ENCODE measurements at places on chromosomes 11 and 22. TPM values are rescaled to one million over a fixed set of nuclear protein-coding genes. Genes with fewer than 3 reads are reported as not detected.

The OLFML1 gene
- 2.3 TPM for total RNA-seq

DNA sequence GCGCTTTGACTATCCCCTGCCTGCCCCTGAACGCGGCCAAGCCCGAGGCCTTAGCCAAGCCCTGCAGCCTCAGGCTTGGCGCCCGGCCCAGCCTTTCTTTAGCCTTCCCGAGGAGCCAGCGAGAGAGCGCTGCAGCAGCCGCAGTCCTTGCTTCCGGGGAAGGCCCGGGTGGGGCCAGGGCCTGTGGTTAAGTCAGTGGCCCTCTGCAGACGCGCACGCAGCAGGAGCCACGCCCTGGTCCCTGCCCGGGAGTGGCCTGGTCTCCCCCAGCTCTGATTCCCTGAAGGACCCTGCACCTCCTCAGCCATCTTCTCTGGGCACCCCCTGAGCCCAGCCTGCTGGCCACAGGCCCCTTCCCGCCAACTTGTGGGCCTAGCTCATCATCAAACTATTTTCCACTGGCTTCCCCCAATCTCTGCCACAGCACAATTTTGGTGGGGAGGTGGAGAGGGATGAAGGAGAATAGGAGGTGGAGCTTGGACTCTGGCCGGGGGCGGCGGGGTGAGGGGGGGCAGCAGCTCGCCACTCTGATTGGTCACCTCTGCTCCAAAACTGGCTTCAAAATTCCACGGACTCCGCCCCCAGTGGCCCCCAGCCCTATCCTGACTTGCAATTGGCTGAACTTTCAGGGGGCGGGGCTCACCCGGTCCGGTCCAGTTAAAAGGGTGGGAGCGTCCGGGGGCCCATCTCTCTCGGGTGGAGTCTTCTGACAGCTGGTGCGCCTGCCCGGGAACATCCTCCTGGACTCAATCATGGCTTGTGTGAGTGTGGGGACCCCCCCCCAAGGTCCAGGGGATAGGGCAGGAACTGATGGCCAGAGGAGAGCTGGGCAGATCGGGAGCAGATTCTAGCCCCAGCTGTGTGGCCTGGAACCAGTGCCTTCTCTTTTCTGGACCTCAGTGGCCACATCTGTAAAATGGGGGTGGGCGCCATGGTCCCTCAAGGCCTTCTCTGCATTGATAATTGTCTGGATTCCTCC, at the start of gene LGALS1:
TSS of gene LGALS1 (plus strand) at position 686 of the 979 bp plus-strand sequence. CDS start at position 753, 67 bp downstream.
- peaks cover 7% of the 10 kb centered on the region for H3K4me1 ChIP-seq
- H3K36me3 ChIP-seq, result no peaks in the 10 kb centered on the region
- peak; percentile 95 for DNase-seq
- H3K27ac ChIP-seq, result peak within 1 kb of the TSS; percentile 98
- H3K4me3 ChIP-seq, result peak within 1 kb of the TSS; percentile 50

The PKP3 gene
- 184 TPM for total RNA-seq

DNA sequence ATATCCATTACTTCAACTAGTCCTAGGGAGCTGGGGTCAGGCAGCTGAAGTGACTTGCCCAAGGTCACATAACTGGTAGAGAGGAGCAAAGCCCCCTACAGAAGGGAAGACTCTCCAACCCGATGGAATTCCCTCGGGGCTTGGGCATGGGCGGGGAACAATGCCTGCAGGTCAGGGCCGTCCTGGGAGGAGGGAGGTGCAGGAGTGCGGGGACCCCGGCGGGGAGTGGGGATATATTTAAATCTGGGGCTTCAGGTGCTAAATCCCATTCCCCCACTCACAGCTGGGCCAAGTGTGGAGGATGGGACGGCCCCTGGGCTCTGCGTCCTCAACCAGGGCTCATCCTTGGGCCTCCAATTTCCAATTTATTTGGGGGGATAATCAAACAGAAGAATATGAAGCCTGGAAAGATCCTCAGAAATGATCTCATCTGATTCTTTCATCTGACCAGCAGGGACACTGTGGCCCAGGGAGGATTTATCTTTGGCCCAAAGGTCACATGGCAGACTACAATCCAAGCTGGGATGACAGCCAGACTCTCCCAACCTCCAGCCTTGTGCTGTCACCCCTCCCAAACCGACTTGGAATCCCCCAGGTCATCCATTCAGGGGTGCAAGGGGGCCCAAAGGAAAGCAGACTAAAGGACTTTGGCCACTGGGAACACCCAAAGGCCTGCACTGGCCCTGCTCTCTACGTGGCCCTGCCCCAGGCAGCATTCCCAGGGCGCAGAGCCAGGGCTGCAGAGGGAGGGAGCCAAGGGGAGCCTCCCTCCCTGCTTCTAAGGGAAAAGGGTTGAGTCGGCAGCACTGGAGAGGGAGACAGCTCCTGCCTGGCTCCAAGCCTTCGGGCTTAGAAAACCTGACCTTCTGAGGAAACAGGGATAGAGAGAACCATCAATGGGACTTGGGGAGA, 8.7 kb upstream of the C1QTNF6 start:
- H3K4me3 ChIP-seq, result no peak overlapping the region
- H3K36me3 ChIP-seq, result no peaks in the 10 kb centered on the region
- peak overlapping the region; percentile 95 for H3K27ac ChIP-seq
- DNase-seq, result peak; percentile 87
- H3K4me1 ChIP-seq, result peaks cover 46% of the 10 kb centered on the region
- no peaks in the 10 kb centered on the region for H3K27me3 ChIP-seq

The RASSF10 gene
- 4.4 TPM for total RNA-seq

GRCh38 chr11:12682737-12683500, 8.7 kb downstream of the TEAD1 start:
- H3K27me3 ChIP-seq, result no peaks in the 10 kb centered on the region
- peaks cover 4% of the 10 kb centered on the region for H3K4me1 ChIP-seq
- H3K36me3 ChIP-seq, result no peaks in the 10 kb centered on the region
- DNase-seq, result no peak
- H3K4me3 ChIP-seq, result no peak overlapping the region

The ISX gene
- total RNA-seq, result 83.6 TPM

The NEFH gene
- not detected for total RNA-seq

DNA sequence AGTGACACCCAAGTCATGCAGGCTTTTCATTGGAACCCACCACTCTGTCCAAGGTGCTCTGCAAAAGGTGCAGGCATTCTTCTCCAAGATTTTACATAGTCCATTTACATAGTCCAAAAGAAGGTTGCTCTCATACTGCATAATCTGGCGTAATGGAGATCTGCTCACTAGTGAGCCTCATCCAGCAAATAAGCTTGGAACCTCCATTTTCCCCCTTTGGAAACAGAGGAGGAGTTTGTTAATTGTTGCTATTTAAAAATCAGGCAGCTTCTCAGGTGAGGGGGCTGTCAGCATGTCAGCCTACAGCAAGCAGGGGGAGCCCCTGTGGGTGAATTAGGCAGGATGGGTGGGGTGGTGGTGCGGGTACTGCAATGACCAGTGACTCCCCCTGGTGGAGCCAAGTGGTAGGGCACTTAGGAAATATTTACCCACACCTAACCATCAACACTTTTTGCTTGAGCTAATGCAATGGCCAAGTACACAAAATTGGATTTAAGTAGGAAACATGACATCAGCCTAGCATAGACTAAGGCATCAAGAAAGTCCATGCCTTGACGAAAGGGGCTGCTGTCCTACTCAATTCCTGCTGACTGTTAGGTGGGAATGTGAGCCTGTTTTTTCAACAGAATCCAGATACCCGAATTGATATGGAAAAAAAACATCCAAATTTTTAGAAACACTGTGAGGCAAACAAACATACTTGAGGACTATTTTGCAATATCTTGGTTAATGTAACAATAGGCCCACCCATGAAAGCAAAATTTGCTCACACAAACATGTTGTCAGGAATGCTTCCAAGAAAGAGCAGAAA, 64.5 kb downstream of the AMBRA1 start:
- no peak overlapping the region for H3K27ac ChIP-seq
- H3K4me3 ChIP-seq, result no peak overlapping the region
- no peaks in the 10 kb centered on the region for H3K36me3 ChIP-seq
- peak; percentile 76 for DNase-seq

DNA sequence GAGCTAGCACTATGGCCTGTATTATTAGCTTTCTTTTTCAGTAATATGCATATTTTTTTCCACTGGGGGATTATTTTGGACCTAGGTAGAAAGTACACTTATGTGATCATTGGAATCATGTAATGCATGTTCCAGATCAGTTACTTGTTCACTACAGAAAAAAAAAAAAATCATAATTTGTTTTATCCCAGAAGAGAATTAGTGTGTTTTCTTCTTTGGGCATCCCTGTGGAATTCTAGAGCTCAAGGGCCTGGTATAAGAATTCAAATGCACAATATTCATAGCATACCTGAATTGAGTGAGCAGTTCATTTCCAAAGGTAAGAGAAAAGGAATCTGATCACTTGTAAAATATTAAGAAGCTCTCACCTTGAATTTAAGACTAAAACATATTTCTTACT, at the start of gene OR5T1:
TSS of gene OR5T1 (plus strand) at position 301 of the 400 bp plus-strand sequence. CDS start 1,485 bp downstream, outside the sequence.
- H3K27me3 ChIP-seq, result no peaks in the 10 kb centered on the region
- H3K36me3 ChIP-seq, result no peaks in the 10 kb centered on the region
- no peak within 1 kb of the TSS for H3K4me3 ChIP-seq

The DEFB131B gene
- total RNA-seq, result not detected

The CDC42BPG gene
- 78.6 TPM for total RNA-seq

GRCh38 chr22:49934160-49934890, 15.9 kb downstream of the CRELD2 start:
- no peaks in the 10 kb centered on the region for H3K36me3 ChIP-seq
- peak; percentile 77 for DNase-seq
- H3K27me3 ChIP-seq, result no peaks in the 10 kb centered on the region
- H3K4me3 ChIP-seq, result peak overlapping the region; percentile 70
